ENCODE measurements at places on chromosomes 6 and 20.

- no peak for DNase-seq
Observed at GRCh38 chr20:59560588-59561227, 43.6 kb upstream of the PHACTR3 start.

GRCh38 chr6:169700296-169700695, 1.5 kb downstream of the WDR27 start:
- DNase-seq, result no peak

- no peak for DNase-seq
Observed at GRCh38 chr6:118122801-118123200, 215.7 kb downstream of the SLC35F1 start.

- no peak for DNase-seq
Observed at GRCh38 chr20:38167851-38168760, 3.0 kb upstream of the TGM2 start.
